CD8-positive, alpha-beta T cell (primary cell): ENCODE measurements at places on chromosomes 4 and X. TPM values are rescaled to one million over a fixed set of nuclear protein-coding genes. Genes with fewer than 3 reads are reported as not detected.
A peak's percentile ranks its signal among the peaks of the same experiment; 100 is the strongest.

The POLN gene
- 0.89 TPM for total RNA-seq

DNA sequence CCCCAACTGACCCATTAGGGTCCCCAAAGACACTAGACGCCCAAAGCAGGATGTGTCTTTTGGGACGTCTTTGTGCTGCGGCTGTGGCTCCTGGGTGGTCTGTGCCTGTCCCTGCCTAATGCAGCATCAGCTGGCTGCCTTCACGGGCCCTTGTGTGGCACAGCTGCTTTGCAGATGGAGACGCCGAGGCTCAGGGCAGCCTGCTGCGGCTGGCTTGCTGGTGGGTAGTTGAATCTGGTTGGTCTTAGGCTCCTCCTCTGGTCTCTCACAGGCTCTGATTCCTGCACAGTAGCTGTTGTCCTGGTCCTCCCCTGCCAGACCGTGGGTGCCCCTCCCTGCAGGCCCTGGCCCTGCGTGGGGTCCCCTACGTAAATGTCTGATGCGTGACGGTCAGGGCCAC, 8.1 kb downstream of the CPZ start:
- no peak for DNase-seq

- no peak for DNase-seq
These were observed 18.1 kb downstream of the PPP2R2C start for GRCh38 chr4:6454112-6454910.

- no peak for DNase-seq
These were observed 8.1 kb downstream of the HADH start for GRCh38 chr4:107997794-107998193.

GRCh38 chr4:54403700-54404453, 174.8 kb downstream of the PDGFRA start:
- DNase-seq = no peak

DNA sequence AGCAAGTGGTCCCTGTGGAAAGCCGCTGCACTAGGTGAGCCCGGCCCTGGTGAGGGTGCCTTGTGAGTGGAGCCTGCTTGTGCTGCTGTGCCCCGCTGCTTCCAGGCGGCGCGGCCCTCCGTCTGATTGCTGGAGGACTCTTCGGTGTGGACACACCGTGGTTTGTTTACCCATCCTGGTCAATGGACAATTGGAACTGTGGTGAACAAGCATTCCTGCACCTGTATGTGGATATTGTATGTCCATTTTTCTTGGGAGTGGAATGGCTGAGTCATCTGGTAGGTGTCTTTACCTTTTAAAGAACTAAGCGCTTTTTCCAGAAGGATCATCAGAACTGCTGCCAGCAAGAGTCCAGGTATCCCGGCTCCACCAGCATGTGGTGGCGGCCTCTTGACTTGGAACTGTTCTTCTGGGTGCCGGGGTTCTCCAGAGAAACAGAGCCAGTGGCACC, 15.6 kb downstream of the MAEA start:
- DNase-seq = peak; percentile 3

The TMEM154 gene
- 10.0 TPM for total RNA-seq

GRCh38 chrX:125205133-125205917, 114.3 kb upstream of the TEX13C start:
- peak; percentile 23 for DNase-seq

The CBR4 gene
- total RNA-seq = 6.0 TPM

The ADGRL3 gene
- not detected for total RNA-seq

The GRIA2 gene
- not detected for total RNA-seq

DNA sequence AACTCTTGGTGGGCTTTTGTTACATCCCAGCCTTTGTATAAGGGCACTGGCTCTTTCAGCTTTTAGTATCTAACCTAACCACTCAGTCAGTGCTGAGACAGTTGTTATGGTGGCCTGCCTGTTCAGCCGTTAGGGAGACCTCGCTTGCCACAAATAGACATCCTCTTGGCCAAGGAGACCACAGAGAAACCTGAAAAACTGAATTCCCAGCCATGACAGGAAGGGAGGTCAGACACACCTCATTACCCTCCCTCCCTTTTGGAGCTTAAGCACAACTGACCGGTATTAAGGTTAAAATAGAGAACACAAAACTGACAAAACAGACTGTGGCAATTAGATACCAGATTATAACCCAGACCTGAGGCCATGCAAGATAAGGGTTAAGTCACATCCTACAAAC, 1639.3 kb downstream of the RPA4 start:
- no peak for DNase-seq

- no peak for DNase-seq
These were observed 411.9 kb downstream of the GPAT3 start for GRCh38 chr4:83947830-83948193.

- DNase-seq = no peak
These were observed 35.1 kb downstream of the PCGF3 start for GRCh38 chr4:740656-741282.

The AADAT gene
- total RNA-seq = not detected

The CFP gene
- total RNA-seq = 6.2 TPM

DNA sequence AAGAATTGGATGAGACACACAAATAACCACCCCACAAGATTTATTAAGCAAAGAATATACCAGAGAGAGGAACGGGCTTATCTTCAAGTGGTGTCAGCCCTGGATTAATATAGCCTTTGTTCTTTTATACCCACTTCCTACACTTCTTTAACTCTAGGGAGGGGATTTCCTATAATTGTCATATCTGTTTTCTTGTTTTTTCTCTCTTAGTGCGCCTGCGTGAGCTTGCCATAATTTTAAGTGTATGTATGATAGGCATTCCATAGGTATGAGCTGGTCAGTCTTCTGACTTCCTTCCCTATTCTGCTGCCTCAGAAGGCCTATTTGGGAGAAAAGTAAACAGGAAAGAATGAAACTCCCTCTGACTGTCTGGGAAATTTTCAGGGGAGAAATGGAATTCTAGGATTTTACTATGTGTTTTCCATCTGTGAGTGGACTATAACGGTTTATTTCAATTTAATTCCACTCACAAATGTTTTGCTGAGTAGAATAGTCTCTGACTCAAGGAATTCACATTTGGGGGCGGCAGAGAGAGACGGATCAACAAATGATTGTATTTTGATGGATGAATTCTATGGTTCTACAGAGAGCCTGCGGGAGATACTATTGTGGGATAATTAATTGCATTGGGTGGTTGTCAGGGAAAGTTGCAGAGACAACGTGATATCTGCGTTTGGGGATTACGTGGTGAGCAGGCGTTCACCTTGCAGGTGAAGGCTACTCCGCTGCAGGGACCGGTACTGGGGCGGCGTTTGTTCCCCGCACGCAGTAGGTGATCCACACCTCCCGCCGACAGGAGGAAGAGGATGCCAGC, 626 bp upstream of the CEP135 start:
- DNase-seq = peak; percentile 77

- no peak for DNase-seq
These were observed 973 bp downstream of the ADAMTS3 start for GRCh38 chr4:72567821-72568675.

- no peak for DNase-seq
These were observed 67.4 kb downstream of the RASGEF1B start for GRCh38 chr4:81404294-81404693.

The PWWP3B gene
- total RNA-seq = not detected

The DGKK gene
- not detected for total RNA-seq

- no peak for DNase-seq
These were observed 81.2 kb downstream of the APOOL start for GRCh38 chrX:85084770-85085393.

DNA sequence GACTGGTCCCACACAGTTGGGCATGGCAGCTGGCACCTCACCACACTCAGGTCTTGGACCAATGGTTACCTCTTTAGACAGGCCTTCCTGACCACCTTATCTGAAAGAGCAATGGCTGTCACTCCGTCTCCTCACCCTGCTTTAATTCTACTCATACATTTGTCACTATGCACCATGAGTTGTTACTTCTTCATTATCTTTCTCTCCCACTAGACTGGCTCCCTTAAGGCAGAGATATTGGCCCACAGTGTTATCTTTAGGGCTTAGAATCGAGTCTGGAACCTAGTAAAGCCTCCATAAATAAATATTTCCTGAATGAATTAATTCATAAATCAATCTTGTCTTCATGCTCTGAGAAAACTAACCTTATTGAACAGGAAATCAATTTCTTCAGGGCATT, 46.6 kb downstream of the DCHS2 start:
- no peak for DNase-seq

The NIPAL1 gene
- 1.3 TPM for total RNA-seq

The XAGE1A gene
- not detected for total RNA-seq
